ENCODE measurements at places on chromosomes 2 and 18.
A peak's percentile ranks its signal among the peaks of the same experiment; 100 is the strongest.

DNA sequence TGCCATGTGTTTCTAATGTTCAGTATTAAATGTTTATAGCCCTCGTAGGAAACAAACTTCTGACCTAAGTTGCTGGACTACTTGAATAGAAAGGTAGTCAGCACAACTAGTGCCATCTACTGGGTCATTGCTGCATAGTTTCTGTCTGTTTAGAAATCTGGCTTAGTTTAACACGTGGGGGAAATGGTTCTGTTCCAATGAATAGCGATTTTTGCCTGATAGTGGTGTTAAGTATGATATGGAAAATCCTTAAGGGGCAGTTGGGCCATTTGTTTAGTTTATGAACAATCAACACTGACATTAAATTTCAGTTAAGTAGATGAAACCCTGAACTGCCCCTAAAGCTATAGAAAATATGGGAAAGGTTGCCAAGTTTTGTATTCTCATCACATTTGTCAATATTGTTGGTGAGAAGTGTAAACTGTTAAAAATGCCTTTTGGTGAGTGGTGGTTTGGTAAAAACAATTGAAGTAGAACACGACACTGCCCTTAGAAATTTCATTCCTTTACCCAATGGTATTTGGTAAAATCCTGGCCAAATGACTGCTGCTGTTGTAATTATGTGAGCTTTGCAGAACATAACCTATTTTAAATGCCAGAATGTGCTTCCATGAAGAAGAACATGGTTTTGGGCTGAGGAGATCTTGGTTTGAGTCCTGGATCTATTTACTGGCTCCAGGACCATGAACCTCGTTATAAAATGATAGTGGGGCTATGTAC is 13.2 kb downstream of the NABP1 start:
- DNase-seq: peak; percentile 81

GRCh38 chr2:201847481-201847880 is 41.1 kb downstream of the CDK15 start:
- DNase-seq: no peak

- no peak for DNase-seq
These were observed 97.9 kb upstream of the ATP8B1 start for GRCh38 chr18:57900906-57901435.

GRCh38 chr2:191933307-191934105 is 86.6 kb upstream of the CAVIN2 start:
- no peak for DNase-seq

DNA sequence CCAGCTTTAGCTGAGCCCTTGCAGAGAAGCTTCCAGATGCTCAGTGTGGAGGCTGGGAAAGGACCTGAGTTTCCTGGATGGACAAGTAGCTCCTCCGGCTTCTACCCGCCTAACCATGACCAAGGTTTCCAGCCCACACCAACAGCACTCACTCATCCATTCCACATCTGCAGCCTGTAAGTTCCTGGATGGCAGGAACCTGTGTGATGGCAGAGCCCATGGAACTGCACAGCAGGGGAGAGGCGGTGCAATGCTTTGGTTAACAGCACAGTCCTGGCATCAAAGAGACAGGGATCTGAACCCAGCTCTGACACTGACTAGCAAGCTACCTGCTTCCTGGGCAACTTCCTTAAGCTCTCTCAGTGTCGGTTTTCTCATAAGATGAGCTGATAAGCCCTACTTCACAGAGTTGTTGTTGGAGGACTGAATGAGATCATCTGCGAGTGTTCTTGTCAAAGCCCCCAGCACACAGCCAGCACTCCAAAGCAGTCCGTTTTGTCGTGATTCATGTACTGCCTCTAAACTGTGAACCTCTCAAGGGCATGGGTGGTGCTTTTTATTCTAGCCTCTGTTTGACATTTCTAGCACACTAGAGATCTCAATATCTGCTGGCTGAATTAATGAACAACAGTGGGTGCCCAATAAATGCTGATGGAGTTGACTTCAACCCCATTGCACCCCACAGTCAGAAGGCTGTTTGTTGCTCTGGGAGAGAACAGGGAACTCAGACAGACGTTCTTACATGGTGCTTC is 41.6 kb upstream of the OTOF start:
- peak; percentile 25 for DNase-seq

DNA sequence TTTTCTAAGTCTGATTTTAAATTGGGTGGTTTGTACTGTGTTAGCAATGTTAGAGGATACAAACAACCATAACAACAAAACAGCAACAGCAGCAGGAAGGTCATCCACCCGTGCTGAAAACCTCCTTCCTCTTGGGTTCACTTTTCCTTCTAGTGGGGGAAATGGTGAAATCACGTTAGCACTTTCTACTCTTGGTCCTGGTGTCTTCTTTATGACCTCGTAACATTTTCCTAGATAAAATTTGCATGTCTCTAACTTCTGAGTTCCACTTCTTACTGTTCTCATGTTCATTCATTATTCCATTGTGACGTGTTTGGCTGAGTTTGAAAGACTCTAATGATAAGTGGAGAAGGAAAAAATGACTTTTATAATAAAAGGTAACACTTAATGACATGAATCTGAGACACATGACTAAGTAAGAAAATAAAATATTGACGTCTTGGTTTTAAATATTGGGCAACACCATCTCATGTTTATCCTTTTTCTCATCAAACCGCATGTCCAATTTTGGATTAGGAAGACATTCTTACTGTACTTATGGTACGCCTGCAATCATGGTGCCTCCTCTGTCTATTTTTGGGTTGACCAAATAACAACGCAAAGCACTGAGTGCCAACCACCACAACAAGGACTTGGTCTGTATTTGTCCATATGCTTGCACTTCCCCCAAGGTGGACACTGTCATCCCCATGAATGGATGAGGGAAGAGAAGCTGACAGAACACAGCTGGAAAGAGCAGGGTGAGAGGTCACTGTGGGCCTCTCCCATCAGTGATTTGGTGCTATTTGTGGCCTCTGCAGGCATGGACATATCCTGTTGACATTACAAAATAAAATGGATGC is 25.7 kb upstream of the IL1R1 start:
- peak; percentile 22 for DNase-seq

GRCh38 chr2:105597011-105597805 is 147.5 kb upstream of the NCK2 start:
- no peak for DNase-seq

DNA sequence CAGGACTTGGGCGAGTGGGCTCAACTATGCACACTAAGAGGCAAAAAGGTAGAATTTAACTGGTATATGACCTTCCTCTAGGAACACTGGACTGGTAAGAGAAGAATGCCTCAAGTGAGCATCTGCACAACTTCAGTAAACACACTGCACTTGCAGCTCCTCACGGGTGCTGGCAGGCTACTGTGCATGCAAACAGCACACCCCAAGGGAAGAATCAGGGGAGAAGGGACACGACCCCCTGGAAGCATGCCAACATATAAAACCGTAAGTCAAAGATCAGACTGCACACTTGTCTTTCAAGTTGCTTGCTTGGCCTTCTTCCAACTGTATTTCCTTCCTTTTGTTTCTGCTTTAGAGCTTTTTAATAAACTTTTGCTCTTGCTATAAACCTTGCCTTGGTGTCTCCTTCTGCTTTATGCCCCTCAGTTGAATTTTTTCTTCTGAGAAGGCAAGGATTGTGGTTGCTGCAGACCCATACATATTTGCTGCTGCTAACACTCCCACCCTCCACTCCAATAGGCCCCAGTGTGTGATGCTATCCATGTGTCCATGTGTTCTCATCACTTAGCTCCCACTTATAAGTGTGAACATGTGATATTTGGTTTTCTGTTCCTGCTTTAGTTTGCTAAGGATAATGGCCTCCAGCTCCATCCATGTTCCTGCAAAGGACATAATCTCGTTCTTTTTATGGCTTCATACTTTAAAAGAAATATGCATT is 263.7 kb upstream of the SPOPL start:
- DNase-seq: peak; percentile 31

- no peak for DNase-seq
These were observed 71.4 kb downstream of the RAPGEF4 start for GRCh38 chr2:172806996-172807395.

DNA sequence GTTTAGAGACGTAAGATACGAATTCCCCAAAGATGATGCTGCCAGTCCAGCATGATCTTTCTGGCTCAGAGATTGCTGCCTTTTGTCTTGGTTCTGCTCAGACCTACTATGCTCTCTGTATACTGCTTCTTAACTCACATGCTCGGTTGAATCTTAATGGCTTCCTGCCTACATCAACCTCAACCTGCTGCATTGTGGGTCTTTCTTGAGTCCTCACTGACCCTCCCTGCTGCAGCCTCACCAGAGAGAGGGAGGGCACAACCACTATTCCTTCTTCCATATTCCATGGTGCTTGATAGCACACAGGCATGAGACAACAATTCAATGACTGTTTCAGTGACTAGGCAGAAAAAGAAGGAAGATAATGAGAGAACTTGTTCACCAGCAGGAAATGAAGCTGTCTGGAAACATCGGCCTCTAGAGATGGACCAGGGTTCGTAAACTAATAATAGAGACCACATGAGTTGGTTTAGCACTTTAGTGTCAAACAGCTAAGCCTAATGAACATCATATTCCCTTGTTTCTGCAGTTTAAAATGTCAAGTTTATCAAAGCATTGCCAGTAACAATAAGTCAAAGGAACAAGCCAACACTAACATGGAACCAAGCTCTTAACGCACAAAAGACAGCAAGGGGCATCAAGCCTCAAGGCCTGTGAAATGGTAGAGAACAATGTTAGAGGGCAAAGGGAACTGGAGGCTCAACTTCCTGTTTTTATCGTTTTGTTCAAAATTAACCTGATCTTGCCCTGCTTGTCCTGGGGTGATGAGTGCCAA is 333.9 kb downstream of the PDE11A start:
- DNase-seq: no peak

DNA sequence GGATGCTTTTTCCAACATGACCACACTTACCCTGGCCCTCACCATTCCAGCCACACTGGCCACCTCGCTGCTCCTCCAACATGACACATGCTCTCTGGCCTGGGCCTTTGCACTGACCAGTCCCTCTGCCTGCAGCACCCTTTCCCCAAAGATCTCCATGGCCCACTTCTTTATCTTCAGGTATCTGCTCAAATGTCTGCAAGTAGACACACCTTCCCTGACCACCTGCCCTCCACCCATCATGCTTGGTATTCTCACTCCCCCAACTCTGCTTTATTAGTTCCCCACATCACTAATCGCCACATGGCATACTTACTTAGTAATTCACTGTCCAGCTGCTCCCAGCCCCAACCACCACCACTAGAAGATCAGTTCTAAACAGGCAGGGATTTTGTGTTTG is 214.2 kb downstream of the BCL11A start:
- no peak for DNase-seq

DNA sequence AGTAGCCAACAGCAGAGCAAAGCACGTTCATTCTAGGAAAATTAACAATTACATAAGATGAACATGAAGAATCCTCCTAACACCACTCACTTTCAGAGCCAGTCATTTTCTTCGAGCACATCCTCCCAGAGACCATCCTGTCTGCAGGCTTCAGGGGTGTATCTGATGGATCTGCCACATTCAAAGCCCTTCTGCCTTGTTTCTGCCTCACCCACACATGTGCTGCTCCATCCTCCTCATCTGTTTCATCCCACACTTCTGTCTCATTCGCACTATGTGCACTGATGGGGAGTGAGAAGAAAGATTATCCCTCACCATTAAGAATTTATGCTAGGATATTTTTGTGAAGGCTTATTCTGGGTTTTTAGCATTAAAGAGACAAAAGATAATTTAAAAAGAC is 287.9 kb upstream of the PKDCC start:
- DNase-seq: no peak

DNA sequence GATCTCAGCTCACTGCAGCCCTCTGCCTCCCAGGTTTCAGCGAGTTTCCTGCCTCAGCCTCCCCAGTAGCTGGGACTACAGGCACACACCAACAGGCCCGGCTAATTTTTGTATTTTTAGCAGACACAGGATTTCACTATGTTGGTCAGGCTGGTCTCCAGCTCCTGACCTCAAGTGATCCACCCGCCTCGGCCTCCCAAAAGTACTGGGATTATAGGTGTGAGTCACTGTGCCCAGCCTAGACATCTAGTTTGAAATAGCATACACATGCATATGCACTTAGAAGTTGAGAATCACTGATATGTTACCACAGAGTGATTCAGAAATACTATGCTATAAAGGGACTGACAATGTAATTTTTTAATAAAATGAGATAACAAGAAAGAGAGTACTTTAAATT is 69.8 kb upstream of the CDKL4 start:
- DNase-seq: no peak

DNA sequence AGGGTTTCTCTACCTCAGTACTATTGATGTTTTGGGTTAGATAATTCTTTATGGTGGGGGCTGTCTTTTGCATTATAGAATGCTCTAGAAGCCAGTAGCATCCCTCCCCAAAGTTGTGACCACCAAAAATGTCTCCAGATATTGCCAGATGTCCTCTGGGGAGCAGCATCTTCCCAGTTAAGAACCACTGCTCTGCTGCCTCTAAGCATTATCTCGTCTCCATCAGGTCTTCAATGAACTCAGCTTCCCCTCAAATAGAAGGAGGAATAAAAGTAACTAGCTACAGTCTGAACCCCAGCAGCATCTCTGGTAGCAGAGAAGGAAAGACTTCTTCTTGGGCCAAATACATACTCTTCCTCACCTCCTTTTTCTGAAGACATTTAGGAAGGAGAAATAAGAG is 244.1 kb downstream of the AGPS start:
- no peak for DNase-seq

DNA sequence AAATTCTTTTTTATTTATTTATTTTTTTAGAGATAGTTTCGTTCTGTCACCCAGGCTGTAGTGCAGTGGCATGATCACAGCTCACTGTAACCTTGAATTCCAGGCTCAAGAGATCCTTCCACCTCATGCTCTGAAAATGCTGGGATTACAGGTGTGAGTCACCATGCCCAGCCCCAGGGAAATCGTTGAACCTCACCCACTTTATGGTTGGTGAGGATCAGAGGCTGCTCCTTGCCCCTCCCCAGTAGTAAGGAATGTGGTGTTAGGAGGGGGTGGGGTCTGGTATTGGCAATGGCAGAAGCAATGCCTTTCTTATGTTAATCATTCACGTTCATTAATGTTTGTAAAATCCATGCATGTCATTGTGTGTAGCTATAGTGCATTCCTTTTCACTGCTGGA is 161.9 kb downstream of the SUCLG1 start:
- peak; percentile 42 for DNase-seq

GRCh38 chr2:41924709-41925408 is 123.0 kb upstream of the PKDCC start:
- no peak for DNase-seq

DNA sequence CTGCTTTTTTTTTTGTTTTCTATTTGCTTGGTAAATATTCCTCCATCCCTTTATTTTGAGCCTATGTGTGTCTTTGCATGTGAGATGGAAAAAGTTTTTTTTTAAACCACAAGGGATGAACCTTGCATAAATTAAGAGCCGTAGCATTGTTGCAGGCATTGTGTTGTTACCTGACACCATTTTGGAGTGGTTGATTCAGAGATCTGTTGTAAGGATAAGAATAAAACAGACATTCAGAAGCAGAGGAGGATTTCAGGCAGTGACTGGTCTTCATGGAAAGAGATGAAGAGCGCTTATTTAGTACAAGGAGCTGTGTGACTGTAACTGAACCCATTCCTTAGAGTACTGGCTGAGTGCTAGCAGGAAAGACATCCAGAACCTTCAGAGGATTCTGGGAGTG is 101.2 kb downstream of the LTBP1 start:
- DNase-seq: no peak

Data from kidney (tissue), 22 donors.